ENCODE measurements at places on chromosomes 4 and X.

DNA sequence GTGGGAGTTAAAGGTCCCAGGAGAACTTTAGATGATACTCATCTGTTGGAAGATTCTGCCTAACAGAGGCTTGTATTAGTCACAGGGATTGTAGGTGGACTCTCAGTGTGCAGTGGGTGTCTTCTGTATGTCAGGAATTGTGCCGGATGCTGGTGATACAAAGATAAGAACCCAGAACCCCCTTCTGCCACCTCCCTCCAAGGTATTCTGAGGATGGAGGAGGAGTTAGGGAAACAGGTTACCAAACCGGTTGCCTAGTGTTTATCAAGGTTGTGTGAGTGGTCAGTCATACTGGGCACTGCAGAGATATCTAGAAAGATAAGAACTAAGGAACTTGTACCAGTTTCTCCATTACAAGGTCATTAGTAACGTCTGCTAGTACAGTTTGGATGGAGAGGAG lies 61.6 kb downstream of the PTTG2 start:
- no peak for DNase-seq

DNA sequence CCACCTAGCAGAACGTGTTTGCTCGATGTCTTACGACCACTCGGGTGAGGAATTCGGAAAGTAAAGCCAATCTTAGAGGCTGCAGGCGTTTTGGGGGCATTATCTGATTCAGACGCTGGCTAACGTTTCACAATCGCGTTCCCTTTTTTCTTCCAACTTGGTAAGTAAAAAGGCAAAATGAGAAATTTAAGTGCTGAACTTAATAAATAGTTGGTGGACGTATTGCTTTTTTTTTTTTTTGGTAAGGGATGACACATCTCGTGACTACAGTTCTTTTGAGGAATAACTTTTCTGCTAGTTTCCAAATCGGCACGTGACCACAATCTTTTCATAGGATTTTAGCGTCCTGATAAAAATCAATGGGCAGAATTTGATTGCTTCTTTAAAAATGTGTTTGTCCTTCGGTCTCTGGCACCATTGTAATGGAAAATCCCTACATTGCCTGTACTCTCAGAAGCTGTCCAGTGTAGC lies 848 bp downstream of the RAB9A start:
- no peak for DNase-seq

GRCh38 chr4:38805530-38806145 lies 1.0 kb upstream of the TLR1 start:
- peak; percentile 26 for DNase-seq

DNA sequence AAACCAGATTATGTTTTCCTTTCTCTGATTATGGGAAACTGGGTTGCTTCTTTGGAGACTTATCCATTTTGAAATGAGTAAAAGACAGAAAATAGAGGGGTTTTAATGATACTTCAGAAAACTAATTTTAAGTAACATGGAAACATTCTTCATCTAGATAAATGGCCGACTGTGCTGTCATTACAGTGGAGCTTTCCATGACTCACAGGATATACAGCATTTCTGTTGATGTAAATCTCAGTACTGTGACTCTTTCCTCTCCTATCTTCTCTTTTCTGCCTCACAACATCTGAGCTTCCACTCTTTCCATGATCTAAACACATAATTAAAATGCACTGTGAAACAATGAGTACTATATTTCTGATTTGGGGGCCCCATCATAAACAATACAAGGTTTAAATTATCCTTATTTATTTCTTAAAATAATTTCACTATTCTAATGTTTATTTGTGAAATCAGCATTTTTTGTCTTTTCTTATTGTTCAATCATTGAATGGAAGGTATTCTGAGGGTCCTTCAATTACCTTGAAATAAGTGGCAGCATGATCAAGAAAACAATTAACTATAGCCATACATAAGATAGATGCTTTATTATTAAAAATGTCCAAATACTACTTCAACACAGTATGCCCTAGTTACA lies 19.3 kb downstream of the SEC24D start:
- no peak for DNase-seq

GRCh38 chr4:62528874-62529273 lies 1328.7 kb downstream of the ADGRL3 start:
- no peak for DNase-seq

DNA sequence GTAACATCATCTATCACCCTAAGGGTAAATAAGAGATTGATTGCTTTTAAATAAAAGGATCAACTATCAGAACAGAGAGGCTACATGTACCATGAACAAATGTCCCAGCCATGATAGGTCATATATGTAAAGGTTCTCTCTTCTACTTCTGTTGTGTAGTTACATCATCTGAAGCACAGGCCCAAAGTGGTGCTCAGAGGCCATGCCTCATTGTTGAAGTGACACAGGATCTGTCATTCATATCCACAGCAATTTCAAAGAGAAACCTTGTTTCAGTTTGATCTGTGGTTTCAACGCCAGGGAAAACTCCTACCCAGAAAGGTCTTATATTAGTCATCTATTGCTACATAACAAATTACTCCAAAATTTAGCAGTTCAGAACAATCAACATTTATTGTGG lies 269.2 kb upstream of the MAOA start:
- DNase-seq: no peak

DNA sequence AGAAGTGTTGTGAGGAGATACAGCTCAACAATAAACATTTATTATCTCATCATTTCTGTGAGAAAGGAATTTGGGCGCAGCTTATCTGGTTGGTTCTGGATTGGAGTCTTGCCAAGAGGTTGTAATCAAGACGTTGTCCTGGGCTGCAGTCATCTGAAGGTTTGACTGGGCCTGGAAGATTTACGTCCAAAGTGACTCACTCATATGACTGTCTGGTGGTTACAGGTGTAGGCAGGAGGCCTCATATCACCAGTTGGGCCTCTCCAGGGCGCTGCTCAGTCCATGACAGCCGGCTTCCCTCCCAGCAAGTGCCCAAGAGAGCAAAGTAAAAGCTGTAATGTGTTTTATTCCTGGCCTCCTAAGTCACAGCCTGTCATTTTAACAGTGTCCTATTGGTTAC lies 106.3 kb downstream of the USP46 start:
- no peak for DNase-seq

DNA sequence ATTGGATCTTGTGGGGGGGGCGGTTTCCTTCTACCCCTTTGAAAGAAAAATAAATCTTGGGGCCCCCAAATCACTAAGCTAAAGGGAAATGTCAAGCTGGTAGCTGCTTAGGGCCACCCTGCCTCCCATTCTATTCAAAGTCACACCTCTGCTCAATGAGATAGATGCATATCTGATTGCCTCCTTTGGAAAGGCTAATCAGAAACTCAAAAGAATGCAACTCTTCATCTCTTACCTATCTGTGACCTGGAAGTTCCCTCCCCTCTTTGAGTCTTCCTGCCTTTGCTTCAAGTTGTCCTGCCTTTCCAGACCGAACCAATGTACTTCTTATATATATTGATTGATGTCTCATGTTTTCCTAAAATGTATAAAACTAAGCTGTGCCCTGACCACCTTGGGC lies 7.0 kb downstream of the C4orf51 start:
- no peak for DNase-seq

- DNase-seq: peak; percentile 28
These were observed 15.2 kb upstream of the ANXA10 start for GRCh38 chr4:168076989-168077725.

DNA sequence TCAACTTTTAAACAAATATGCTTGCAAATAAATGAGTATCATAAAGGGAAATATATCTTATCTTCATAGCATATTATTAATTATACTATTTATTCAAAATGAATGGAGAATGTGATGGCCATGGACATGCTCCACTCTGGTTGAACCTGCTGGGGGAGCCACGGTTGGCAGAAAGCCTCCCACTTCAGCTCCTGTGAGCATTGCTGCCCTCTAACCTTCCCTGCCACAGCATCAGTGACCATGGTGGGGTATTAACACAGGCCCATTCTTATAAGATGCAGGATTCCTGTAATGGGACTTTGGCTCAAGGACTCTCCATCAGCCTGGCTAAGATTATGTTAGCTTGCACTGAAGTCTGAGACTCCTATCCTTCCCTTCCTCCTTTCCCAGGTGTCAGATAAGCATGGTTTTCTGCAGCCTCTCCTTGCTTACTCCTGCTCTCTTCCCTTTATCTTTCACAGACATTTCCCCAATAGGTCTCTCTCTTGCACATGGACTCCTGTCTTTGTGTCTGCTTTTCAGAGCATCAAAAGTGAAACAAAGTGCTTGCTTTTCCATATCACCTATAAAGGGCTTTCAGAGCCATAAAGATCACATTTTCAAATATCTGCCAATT lies 4.9 kb upstream of the ABRAXAS1 start:
- no peak for DNase-seq

DNA sequence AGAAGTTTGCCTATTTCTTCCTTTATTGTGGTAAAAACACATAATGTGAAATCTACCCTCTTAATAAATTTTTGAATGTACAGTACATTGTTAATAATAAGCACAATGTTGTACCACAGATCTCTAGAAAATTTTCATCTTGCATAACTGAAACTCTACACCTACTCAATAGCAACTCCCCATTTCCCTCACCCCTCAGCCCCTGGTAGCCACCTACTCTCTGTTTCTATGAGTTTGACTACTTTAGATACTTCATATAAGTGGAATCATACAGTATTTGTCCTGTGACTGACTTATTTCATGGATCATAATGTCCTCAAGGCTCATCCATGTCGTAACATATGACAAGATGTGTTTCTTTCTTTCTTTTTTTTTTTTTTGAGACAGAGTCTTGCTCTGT lies 446.4 kb downstream of the RPA4 start:
- no peak for DNase-seq

DNA sequence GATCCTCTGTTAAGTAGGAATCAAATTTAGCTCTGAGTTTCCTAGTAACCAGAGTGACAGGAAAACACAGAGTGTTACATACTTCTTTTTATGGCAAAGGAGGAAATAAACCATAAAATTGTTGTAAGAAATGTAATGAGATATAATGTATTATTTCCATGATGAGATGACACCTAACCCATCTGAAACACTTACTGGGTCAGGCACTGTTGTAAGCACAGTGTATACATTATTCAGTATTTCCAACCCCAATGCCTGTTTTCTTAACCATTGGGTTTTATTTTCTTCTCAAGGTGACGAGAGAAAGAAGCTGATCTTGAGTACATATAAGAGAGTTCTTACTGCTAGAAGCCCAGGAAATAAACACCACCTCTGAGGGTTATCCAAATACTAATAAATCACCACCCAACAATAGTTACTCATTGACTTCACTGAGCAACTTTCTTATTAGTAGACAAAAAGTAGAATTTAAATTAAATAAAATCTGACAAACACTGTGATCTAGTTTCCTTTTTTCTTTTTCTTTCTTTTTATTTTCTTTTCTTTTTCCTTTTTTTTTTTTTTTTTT lies 4.2 kb upstream of the ENAM start:
- DNase-seq: no peak

DNA sequence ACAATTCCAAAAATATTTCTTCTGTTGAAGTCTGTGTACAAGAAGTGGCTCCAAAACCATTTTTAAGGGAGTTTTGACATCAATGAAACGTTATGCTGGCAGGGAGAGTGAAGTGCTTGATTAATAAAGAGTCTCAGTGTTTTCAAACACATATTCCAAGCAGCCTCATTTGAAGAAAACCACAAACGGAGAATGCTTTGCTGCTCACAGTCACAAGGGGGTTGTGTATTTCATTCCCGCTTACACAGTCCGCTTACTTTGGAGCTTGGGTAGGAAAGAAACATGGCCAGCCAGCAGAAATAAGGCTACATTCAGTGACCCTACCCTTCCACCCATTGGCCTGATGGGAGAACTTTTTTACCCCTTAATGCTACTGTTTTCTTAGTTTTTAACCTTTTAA lies 586.2 kb downstream of the RAB28 start:
- DNase-seq: no peak

GRCh38 chr4:10035130-10035529 lies 13.8 kb upstream of the SLC2A9 start:
- DNase-seq: no peak

GRCh38 chr4:48133669-48134068 lies 381 bp downstream of the TXK start:
- DNase-seq: no peak

DNA sequence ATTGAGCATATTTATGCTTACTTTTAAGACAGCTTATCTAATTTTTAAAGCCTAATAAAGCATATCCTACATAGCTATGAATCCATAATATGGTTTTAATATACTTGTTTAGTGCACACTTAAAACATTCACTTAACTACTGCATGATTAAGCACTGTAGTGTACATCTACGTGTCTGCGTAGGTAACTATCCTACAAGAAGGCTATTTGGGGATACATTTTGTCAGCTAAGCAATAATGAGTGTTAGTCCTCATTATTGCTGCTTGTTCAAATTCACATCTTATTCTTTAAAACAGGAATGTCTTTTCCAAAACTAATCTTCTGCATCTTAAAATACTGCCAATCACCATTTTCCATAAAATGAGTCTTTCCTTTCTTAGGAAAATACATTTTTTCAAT lies 38.6 kb downstream of the GASK1B start:
- DNase-seq: no peak

- DNase-seq: no peak
These were observed 25.3 kb downstream of the ARHGAP24 start for GRCh38 chr4:85500110-85500867.

- peak; percentile 100 for DNase-seq
These were observed at the start of gene PPP2R3B for GRCh38 chrX:386768-387575. PPP2R3B (minus strand) TSS chrX:386907; CDS start chrX:386691, 216 bp downstream.

- no peak for DNase-seq
These were observed 181.9 kb upstream of the ANXA3 start for GRCh38 chr4:78369679-78370078.

All from CD4-positive, alpha-beta T cell treated with Interleukin-12 subunit alpha and Interleukin-12 subunit beta, for 1 hour (primary cell).